ENCODE measurements at places on chromosomes 4 and X.

- no peak for DNase-seq
Measured at GRCh38 chr4:56764223-56764622, 57.3 kb downstream of the SPINK2 start.

GRCh38 chrX:100263650-100264049 lies 146.4 kb downstream of the PCDH19 start:
- DNase-seq, result no peak

- no peak for DNase-seq
Measured at GRCh38 chrX:103879339-103879738, 47.3 kb upstream of the RAB9B start.

- no peak for DNase-seq
Measured at GRCh38 chr4:145988628-145989027, 50.0 kb upstream of the ZNF827 start.

- DNase-seq, result no peak
Measured at GRCh38 chr4:86608757-86609375, 14.8 kb downstream of the PTPN13 start.

DNA sequence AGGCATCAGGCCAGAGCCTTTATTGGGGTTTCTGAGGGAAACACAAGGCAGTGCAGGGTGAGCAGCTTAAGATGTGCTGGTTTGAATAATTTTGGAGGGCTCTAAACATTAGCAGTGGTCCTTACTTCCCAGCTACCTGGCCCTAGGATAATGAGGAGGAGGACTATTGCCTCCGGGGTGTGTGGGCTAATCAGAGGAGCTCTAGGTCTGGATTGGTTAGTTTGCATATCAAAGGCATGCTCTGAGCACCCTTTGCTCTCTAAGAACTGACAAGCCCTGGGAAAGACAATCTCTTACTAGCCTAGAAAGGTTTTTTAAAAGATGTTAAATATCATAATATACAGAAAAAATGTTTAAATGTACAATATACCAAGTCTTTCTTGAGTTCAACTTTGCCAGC lies 58.4 kb downstream of the RXFP1 start:
- no peak for DNase-seq

GRCh38 chr4:7042503-7043283 lies 479 bp upstream of the TADA2B start:
- DNase-seq, result peak; percentile 99

GRCh38 chr4:4507923-4508322 lies 33.9 kb downstream of the STX18 start:
- DNase-seq, result no peak

DNA sequence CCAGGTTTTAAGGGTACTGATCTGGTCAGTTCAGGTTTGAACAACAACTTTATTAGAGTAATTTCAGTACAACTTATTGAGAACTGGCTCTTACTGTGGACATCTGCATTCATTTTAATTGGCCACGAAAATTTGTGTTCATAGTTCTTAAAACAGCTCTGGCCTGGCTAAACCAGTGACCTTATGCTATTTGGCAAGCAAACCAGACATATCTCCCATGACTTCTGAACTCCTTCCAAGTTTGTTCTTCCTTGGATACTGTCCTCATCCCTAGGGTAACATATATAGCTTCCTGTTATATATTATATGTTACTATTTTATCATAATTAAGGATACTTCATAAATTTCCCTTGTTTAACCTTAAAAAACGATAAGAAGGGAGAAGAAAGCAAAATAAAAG lies 841.9 kb downstream of the TRAM1L1 start:
- DNase-seq, result no peak

DNA sequence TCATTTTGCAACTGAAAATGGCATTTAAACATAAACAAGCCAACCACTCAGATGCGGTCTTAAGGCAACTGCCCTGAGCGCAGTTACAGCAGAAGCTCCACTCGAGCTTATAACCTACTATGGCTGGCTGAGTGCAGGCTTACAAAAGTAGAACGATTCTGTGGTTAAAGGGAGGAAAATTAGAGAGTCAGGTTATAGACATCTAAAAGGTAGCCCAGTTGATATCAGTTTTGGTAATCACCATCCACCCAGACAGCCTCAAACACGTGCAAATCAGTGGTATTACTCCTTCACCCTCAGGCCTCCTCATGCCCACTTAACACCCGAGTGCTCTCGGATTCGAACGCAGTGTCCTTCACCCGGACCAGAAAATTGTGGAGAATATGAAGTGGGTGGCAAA lies 3.1 kb downstream of the LEF1 start:
- no peak for DNase-seq

GRCh38 chr4:182022909-182023308 lies 220.3 kb upstream of the TENM3 start:
- peak; percentile 37 for DNase-seq

- no peak for DNase-seq
Measured at GRCh38 chr4:116444117-116444516, 641.3 kb downstream of the TRAM1L1 start.

DNA sequence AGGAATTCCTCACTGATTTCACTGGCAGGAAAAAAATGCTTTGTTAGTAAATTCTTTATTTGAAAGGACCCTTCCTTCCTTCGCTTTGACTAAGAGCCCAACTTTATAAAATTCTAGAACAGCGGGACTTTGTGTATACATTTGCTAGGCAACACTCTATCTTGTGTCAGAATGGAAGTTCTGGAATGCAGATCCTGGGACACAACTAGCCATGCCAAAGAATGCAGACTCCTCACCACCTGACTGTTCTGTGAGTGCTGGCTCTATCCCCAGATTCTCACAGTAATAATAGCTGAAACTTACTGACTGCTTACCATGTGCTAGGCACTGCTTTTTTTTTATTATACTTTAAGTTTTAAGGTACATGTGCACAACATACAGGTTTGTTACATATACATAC lies 73.3 kb upstream of the ZDHHC15 start:
- no peak for DNase-seq

DNA sequence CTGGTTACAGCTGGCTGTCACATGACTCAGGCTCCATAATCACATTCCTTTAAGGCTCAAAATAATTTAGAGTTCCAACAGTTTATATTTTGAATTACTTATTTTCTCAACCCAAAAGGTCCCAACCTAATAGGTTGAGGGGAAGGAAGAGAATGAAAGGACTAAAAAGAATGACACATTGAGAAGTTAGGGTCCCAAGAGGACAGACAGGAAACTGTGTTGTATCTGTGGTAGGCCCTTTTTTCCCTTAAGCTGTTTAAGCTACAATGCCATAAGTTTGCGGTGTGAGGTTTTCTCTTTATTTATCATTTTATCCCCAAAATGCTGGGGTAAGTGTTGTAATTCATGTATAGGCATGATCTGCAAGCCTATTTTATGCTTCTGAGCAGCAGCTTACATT lies 290.2 kb downstream of the ZNF674 start:
- no peak for DNase-seq

- DNase-seq, result peak; percentile 45
Measured at GRCh38 chr4:15420642-15421041, 7.2 kb upstream of the C1QTNF7 start.

DNA sequence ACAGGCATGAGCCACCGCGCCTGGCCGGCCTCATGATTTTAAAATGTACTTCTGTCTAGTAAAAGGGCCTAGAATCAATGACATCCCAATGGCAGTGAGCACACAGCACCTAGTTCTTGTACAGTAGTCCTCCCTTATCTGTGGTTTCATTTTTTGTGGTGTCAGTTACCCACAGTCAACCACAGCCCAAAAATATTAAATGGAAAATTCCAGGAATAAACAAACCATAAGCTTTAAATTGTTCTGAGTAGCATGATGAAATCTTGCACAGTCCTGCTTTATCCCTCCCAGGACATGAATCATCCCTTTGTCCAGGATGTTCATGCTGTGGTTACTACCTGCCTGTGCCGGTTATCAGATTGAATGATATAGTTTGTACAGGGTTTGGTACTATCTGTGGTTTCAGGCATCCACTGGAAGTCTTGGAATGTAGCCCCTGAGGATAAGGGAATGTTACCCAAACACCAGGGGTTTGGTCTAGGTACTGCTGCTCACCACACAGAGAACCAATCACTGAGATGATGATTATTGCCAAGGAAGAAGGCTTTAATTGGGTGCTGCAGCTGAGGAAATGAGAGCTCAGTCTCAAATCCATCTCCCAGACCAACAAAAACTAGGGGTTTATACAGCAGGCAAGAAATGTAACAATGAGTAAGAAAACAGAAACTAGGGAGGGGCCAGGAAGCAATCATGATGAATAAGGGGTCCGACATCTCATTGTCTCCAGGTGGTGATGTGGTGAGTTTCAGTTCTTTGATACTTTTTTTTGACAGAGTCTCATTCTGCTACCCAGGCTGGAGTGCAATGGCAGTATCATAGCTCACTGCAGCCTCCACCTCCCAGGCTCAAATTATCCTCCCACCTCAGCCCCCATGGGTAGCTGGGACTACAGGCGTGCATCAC lies 16.2 kb upstream of the FHL1 start:
- no peak for DNase-seq

- DNase-seq, result no peak
Measured at GRCh38 chrX:140110081-140110650, 144.8 kb upstream of the CXorf66 start.

- DNase-seq, result no peak
Measured at GRCh38 chr4:61739887-61740286, 539.8 kb downstream of the ADGRL3 start.

DNA sequence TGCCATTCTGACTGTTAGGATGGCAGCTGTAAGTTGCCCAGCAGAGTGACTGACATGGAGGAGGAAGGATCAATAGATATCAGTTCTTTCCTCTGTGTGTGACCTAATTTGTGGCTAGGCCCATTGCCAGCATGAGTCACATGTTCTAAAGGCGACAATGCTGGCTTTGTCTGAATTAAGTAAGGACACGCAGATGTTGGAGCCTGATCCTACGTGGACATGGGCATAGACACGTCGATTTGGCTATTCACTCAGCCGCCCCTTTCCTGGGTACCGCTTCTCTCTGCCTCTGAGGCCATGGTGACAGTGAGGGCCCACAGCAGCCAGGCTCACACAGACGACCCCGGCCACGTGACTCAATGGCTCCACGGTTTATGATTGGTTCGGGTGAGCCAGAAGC lies 16.3 kb downstream of the PROM1 start:
- peak; percentile 68 for DNase-seq
